GM19239 (cell line): ENCODE measurements at places on chromosomes 5 and 9.

DNA sequence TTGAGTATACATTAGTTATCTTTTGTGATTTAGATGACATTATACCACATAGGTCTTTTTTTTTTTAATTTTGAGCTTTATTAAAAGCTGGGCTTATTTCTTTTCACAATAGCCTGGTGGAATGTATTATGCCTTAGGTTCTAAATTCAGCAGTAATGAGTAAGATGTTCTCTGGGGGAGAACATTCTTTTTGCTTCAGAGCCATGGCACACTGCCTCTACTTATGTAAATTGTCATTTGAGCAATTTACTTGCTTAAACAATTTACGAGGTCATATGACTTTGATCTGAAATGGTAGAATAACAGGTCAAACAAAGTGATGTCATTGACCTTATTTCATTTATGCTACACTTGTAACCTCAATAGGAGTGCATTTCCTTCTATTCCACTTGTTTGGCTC lies 154.2 kb downstream of the FOCAD start:
- no peak for DNase-seq

DNA sequence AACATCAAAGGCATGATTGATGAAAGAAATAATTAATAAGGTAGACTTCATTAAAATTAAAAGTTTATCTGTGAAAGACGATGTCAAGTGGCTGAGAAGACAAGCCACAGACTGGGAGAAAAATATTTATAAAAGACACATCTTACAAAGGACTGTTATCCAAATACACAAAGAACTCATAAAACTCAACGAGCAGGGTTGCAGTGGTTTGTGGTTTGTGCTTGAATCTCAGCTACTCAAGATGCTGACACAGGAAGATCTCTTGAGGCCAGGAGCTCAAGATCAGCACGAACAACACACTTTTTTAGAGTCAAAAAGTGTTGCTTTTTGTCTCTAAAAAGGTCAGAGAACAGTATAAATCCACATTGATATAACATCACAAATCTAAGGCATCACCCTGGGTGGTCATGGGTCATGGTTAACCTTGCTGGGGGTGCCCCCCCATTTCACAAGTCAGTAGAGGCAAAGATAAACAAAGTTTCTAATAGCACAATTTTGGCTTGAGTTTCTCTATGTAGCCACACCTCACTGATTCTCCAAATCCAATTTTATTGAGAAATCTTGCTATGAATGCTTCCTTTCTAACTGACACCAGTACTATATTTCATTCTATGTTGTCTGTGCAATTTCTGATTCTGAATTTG lies 342.9 kb upstream of the RPS23 start:
- DNase-seq: no peak

DNA sequence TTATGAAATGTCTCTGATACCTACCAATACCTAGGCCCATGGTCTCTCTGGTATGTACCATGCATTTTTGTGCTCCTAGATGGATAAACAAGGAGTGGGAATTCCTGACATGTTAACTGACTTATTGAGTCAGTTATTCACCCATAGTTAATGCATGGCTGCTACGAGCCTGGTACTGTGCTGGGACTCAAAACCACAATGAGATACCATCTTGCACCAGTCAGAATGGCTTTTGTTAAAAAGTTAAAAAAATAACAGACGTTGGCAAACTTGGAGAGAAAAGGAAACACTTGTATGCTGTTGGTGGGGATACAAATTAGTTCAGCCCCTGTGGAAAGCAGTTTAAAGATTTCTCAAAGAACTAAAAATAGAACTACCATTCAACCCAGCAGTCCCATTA lies 293.8 kb downstream of the OSTF1 start:
- no peak for DNase-seq

DNA sequence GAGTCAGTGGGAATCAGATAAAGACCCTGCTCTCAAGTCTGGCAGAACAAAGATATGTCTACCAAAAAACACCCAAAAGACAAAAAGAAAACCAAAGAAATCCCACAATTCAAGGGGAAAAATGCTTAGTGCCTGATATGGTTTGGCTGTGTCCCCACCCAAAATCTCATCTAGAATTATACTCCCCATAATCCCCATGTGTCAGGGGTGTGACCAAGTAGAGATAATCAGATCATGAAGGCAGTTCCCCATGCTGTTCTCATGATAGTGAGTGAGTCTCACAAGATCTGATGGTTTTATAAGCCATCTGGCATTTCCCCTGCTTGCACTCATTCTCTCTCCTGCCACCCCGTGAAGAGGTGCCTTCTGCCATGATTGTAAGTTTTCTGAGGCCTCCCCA lies 13.4 kb downstream of the FBXO10 start:
- no peak for DNase-seq

DNA sequence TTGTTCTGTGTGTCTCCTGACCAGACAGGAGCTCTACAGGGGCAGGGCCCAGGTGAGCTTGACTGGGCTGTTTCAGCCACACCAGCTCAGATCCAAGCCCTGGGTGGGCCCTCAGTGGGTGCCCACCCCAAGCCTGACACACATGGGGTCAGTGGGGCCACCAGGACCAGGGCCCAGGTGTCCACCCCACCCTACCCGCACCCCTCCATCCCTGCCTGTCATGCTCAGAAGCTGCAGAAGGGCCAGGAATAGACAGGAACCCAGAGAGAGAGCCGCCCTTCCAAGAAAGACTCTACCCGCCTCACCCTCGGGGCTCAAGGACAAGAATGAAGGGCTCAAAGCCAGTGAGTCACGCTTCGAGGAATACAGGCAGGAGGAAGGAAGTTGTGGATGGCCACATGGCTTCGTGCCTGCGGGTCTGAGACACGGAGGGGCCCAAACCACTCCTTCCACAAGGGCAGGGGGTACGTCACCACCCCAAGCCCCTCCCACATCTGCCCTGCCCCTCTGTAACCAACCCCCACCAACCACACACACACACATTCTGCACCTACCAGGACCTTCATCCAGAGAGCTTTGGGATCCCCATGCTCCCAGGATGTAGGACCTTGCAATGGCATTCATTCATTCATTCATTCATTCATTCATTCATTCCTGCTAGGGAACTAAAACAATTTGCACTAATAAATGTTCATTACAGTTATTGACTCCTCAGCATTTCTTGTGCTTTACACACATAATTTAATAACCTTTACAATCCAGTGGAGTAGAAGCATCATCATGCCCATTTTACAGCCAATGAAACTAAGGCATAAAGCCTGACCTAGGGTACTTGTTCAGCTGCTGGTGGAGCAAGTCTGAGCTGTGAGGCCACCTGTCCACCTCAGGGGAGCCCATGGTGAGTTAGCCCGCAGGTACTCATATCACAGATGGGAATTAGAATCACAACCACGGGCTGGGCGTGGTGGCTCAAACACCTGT lies 55.9 kb upstream of the STXBP1 start:
- DNase-seq: no peak

DNA sequence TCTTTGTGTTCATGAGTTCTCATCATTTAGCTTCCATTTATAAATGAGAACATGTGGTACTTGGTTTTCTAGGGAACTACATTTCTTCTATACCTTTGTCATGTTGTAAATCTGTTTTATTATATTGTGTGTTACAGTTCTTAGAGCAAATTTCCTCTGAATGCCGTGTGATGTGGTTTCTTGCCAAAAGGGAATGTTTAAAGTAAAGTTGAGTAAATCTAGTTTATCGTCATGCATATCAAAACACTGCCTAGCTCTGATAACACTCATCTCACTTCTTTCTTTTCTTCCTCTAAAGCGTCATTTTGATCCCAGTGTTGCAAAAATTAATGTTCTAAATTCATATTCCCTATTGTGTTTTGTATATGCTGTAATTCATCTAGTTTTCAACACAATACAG lies 295.4 kb upstream of the HAPLN1 start:
- DNase-seq: no peak

DNA sequence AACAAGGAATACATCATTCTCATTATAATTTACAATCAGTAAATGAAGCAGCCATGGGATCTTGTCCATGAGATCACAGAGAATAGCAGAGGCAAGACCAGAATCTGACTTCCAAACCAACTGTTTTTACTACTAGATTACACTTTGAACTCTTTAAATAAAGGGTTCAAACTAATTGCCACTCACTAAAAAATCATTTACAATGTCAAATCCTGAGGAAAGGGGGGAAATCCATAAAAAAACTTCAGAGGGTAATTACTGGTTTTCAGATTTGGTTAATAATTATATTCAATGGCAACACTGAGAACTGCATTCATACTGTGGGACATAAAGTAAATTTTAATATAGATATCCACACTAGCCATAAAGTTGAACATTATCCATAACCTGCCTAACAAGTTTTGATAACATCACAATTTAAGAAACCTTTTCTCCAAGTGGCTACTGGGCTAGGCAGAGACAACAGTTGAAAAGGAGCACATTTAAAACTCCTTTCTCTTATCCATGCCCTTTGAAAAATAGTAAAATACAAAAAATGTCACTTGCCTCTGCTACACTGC lies 15.9 kb downstream of the PLPP1 start:
- no peak for DNase-seq
